Kidney tubule cell (primary cell): ENCODE measurements at places on chromosomes 3 and 15.

DNA sequence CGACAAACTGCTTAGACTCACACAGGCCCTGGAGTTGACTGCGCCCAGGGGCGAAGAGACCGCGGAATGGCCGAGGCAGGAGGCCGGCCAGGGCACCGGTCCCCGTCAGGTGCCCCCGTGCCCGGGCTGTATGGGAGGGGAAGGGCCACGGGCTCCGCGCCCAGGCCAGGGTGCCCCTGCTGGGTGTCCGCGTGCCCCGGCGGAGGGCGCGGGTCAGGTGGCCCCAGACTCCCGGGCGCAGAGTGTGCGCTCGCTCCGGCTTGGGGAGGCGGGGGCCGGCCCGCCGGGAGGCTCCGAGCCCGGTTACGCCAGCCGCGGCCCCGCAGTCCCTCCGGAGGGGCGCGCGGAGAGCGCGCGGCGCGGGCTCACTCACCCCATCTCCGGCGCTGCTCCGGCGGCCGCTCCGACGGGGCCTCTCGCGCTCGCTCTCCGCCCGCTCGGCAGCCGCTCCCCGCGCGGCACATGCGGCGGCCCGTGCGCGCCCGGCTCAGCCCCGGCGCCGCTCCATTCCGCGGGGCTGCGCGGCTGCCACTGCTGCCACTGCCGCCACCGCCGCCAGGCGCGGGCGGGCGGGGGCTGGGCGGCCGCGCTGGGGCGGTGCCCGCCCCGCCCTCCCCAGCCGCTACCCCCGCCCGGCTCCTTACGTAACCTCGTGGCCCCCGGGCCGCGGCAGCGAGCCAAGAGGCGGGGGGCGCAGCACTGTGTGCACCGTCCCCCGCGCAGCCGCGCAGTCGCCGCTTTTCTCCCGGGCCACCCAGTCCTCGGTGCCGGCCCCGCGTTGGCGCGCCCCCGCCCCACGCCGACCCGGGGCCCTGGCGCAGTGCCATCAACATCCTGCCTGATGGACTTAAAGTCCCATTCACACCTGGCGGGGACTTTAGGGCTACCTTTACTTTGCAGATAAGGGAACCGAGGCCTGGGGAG is at the start of gene HOMER2:
Gene HOMER2 (minus strand): TSS at position 563 of the 924 bp plus-strand sequence. CDS start 185 bp downstream, at position 378.
- peak; percentile 50 for DNase-seq

- peak; percentile 41 for DNase-seq
These were observed 227.4 kb upstream of the AZI2 start for GRCh38 chr3:28575746-28576613.

DNA sequence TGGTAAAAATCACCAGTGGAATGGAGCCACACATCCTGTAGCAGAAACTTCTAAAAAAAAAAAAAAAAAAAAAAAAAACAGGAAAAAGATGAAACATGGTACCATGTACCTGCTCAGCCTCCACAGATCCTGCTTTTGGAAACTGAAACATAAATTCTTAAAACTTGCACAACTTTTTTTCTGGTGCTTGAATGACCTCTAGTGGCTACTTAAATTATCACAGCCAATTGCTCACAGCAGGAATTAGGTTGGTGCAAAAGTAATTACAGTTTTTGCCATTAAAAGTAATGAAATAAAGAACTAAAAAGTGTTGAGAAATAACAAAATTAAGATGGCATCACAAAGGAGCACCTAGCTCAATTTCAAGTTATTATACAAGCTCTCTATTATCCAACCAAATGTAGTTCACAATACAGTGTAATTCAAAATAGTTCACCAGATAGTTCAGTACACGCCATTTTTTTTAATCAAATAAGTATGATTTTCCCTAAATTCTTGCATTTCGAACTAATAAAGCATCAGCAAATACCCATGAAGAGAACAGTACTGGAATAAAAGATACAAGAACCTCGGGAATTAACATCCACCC is 80.6 kb downstream of the ULK4 start:
- DNase-seq: peak; percentile 55

GRCh38 chr3:39317571-39318169 is 11.8 kb upstream of the CCR8 start:
- peak; percentile 70 for DNase-seq

DNA sequence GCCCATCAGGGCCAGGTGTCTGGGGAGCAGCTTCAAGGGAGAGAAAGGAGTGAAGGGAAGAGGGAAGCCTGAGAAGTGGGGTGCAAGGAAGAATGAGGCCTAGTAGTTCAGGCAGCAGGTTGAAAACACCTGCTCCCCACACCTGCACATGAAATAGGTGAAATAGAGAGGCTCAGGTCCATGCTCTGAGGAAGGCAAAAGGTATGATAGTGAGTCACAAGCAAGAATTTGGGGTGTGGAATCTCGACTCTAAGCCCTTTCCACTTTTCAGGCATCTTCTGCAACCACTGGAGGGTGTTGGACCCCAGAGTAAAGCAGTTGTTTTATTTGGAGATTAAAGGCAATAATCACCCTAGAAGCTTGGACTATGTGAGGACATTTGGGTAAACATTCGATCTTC is 157.5 kb downstream of the CTNNB1 start:
- DNase-seq: no peak

DNA sequence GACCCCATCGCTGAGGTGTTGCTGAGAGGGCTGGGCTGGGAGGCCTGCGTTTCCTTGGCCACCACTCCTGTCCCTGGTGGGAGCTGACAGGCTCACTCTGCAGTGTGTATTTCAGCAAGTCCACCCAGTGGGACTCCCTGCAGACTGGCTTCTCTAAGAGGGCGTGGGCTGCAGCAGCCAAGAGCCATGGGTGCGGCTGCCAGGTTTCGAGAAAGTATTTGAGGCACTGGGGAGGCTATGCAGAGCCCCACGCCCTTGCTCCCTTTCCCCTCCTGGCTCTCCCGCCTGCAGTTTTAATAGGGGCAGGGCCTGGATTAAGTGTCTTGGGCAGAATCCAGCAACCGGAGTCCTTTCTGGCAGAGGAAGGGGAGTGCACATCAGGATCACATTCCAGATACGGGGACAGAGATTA is 242.1 kb downstream of the THSD4 start:
- no peak for DNase-seq

- DNase-seq: no peak
These were observed 31.8 kb downstream of the GPR176 start for GRCh38 chr15:39888243-39888642.

DNA sequence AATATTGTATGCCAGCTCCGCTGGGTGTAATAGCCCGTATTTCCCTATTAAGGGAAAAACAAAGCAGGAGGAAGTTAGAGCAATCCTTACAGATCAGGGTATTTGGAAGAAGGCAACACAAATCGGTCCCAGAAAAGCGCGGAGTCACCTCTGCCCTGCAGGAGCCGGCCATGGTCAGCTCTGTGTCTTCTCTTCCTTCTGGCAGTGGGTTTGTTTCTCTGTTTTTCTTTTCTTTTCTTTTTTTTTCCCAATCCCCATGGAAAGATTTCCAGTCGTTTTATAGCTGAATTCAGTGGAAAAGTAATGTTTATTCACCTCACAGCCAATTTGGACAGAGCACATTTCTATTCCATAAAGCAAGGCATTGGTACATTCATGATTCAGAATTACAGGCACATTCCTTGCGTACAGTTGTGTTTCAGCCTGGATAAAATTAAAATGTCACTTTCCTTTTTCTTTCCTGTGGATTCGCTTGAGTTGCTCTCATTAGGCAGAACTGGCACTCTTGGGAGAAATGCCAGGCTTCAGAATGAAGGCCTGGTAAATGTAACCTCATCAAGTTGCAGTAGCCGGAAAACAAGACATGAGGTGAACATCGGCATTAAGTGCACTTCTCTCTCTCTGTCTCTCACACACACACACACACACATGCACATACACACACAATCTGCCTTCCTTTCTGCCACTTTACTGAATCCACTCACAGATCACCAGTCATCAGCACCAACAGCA is 204.5 kb upstream of the UBE2E1 start:
- peak; percentile 80 for DNase-seq

DNA sequence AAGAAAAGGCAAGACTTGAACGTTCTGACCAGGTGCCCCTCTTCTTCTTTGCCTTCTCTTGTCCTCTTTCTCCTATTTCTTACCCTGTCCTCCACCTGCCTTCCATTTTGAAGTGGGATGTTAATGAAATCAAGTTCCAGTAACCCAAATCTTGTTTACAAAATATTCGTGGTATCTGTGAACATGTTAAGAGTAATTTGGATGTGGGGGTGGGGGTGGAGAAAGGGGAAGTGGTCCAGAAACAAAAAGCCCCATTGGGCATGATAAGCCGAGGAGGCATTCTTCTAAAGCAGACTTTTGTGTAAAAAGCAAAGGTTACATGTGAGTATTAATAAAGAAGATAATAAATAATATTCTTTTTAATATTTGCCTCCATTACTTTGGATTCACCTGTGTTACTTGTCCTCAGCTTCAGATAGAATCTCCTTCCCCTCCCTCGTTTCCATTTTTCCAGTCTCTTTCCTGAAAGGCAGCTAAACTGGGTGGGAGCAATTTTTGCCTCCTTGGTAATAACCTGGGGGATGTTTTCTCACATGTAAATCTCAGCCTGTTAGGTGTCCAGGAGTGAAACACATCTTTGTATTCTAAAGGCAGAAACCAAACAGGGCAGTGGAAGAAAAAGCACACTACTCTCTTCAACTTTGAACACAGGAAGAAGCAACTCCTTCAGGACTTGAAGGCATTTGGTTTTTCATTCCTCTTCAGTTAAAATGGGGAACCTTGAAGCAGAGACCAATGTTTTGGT is 3.2 kb downstream of the CHST2 start:
- DNase-seq: no peak

DNA sequence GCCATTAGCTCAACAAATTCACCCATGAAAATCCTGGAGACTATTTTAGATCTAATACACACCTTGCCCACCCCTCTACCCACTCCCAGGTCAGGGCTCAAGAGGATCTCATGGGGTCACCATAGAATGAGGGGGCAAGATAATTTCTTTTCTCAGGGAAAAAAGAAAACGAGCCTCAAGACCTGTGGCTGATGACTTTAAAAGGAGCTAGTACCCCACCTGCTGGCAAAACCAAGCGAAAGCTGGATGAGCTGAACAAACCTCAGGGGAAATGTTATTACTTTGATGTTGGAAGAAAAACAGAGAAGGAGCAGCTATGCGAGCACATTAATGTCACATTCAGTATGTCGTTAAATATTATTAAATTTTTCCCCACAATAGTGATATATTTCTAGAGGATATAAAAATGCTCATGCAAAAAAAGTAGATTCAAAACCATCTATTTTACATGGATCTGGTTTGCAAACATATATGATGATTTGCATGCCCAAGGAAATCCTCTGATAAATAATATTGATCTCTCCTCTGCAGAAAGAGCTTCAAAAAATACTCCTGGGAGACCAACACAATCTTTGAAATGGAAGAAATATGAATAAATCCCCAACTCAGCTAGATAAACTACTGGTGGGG is 37.7 kb downstream of the PLD1 start:
- peak; percentile 63 for DNase-seq

DNA sequence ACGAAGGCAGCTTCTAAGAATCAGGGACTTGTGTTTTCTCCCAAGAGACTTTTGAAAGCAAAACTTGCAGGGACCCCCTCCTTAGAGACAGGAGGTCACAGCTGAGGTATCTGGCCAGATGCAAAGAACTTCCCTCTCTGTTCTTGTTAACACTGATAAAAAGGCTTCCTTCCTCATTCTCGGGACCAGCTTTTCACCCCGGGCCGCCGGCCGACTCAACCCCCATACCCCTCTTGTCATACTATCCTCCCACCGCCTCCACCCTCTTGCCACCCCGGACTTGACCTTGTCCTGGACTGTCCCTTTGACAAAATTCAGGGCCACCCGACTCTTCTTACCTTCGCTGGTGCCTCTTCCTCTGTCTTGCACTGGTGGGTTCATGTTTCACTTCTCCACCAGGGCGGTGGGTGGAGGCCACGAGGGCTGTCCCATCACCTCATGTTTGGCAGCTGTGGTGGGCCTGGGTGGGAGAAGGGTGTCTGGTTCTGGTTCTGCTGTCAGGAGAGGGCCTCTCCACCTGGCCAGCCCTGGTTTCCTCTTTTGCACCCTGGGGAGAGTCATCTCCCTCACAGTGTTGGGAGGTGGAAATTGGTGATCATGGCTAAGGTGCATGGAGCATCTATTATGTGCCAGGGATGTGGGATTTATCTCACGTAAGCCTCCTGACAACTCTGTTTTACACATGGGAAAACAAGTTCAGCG is 32.5 kb downstream of the BHLHE40 start:
- no peak for DNase-seq

GRCh38 chr15:55526559-55527036 is 18.6 kb upstream of the DNAAF4 start:
- peak; percentile 71 for DNase-seq

DNA sequence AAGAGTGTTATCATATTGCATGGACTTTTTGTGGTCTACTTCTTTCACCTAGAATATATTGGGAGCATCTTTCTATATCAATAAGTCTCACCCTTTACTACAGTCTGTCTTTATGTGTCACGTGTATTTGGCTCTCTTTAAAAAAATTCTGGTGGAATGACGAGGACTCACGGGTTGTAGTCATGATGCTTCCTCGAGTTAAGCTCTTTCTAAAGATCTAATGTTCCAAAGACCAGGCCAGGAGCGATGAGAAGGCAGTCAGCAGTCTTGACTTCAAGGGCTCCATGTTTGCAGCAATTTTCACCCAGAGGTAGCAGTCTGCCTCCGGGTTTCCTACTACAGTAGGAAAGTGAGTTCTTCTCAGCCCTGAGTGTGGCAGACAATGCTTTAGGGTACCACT is 88.9 kb downstream of the FRMD4B start:
- DNase-seq: no peak

GRCh38 chr3:18786650-18787323 is 361.5 kb upstream of the KCNH8 start:
- DNase-seq: no peak

DNA sequence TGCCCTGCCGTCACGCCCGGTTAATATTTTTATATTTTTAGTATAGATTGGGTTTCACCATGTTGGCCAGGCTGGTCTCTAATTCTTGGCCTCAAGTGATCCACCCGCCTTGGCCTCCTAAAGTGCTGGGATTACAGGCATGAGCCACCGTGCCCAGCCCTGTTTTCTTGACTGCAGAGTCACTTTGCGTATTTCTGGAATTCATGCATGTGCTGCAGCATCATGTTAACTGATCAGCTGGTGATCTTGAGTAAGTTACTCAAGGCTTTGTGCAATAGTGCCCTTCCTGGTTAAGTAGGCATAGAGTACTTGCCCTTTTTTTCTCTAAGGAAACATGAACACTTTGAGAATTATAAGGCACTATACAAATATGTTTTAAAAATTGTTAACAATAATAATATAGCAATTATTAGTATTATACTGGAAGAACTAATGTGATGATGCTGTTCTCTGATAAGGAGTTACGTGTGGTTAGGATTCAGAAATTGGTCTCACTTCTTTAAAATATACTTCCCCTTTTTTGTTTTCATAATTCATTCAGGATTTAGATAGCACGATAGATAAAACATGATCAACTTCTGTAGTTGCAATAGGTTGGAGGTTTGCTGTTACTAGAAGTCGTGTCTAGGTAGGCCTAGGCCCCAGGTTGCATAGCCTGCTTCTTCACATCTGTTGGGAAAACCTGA is 33.6 kb downstream of the GPR171 start:
- DNase-seq: no peak

- DNase-seq: no peak
These were observed 152.2 kb upstream of the SLC2A2 start for GRCh38 chr3:171178714-171179113.

- no peak for DNase-seq
These were observed 12.8 kb upstream of the TMOD3 start for GRCh38 chr15:51816611-51817010.

GRCh38 chr3:179309225-179310078 is 13.4 kb upstream of the ZNF639 start:
- peak; percentile 27 for DNase-seq

- peak; percentile 67 for DNase-seq
These were observed 1.9 kb upstream of the DLG1 start for GRCh38 chr3:197300361-197300760.

GRCh38 chr15:99441871-99442251 is 123.9 kb upstream of the MEF2A start:
- peak; percentile 52 for DNase-seq

GRCh38 chr3:155631323-155632019 is 113.4 kb downstream of the PLCH1 start:
- peak; percentile 31 for DNase-seq
